NCI-H446 (cell line): ENCODE measurements at places on chromosomes 11 and 22.

- no peak for DNase-seq
Measured at GRCh38 chr22:45861259-45861658, 115.7 kb downstream of the WNT7B start.

GRCh38 chr11:406796-407650, 7.8 kb downstream of the SIGIRR start:
- DNase-seq = no peak

DNA sequence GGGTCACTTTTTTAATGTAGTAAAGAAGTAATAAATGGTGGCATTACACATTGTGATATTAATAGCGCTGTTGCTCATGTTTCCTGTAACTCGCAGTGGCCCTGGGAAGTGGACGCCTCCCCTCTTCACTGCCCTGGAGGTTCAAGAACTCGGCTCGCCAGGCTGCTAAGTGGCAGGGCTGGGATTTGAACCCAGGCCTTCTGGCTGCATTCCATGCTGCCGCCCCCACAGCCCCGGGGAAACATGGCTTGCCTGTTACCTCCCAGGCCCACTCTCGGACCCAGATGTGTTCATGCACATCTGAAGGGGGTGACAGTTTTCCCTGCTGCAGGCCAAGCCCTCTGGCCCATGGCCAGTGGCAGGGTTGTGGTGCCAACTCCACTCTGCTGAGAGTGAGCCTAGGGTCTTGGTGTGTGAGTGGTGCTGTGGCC, 25.0 kb upstream of the MGAT3 start:
- no peak for DNase-seq

GRCh38 chr11:34268906-34269430, 88.8 kb downstream of the ABTB2 start:
- no peak for DNase-seq

GRCh38 chr11:126102436-126102981, 39.8 kb upstream of the CDON start:
- DNase-seq = no peak

- no peak for DNase-seq
Measured at GRCh38 chr22:42961810-42962209, 53.1 kb downstream of the PACSIN2 start.

GRCh38 chr11:43459246-43459645, 100.5 kb downstream of the TTC17 start:
- no peak for DNase-seq

DNA sequence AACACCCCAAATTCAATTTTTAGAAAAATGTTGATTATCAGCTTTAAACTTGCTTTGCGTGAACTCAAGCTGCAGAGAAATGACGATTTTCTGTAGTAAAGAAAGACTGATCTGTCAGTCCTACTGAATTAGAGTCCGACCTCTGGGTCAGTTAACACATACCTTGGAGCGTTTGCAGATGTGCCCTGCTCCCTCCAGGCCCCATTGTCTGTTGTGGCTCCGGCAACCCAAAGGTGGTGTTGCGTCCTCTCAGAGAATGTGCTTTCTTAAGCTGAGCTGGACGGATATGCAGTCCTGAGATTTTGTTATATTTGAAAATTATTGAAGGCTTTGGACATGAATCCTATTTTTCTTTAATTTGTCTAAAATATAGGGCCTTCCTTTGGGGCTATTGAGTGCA, 31.5 kb upstream of the MYO18B start:
- no peak for DNase-seq

GRCh38 chr11:96963375-96963774, 573.6 kb downstream of the JRKL start:
- DNase-seq = no peak

- DNase-seq = no peak
Measured at GRCh38 chr11:132185726-132186592, 815.5 kb downstream of the NTM start.

DNA sequence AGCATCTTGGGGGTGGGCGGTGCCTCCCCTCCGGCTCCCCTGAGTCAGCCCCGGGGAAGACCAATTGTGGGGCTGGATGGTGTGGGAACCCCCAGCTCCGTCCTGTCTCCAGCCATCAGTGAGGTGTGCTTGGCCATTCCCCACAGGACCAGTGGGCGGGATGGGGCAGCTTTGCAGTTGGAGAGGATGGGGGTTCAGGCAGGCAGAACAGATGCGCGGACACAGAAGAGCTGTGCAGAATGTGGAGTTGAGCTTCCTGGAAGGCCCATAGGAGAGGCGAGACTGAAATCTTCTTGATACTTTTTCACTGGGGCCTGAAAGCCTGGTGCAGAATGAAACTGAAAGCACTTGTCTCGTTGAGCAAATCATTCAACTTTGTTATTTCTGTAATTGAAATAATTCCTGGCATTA, 23.8 kb downstream of the PARVB start:
- DNase-seq = no peak

DNA sequence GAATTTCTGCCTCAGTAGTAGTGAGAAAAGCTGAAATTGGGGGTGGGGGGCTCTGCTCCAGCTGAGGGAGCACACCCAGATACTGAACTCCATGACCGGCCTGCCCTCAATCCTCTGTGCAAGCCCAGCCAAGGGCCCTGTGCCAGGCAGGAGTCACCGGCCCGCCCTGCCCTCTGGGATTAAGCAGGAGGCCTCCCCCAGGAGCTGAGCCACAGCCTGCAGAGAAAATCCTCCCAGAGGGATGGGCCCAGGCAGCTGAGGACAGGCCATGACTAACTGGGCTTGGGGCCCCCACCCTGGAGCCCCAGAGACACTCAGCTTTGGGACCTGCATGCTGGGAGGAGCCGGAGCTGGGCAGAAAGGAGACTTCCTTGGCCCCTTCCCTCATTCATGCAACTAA, 48.8 kb downstream of the MN1 start:
- no peak for DNase-seq

GRCh38 chr11:32072872-32073643, 17.8 kb upstream of the RCN1 start:
- no peak for DNase-seq

DNA sequence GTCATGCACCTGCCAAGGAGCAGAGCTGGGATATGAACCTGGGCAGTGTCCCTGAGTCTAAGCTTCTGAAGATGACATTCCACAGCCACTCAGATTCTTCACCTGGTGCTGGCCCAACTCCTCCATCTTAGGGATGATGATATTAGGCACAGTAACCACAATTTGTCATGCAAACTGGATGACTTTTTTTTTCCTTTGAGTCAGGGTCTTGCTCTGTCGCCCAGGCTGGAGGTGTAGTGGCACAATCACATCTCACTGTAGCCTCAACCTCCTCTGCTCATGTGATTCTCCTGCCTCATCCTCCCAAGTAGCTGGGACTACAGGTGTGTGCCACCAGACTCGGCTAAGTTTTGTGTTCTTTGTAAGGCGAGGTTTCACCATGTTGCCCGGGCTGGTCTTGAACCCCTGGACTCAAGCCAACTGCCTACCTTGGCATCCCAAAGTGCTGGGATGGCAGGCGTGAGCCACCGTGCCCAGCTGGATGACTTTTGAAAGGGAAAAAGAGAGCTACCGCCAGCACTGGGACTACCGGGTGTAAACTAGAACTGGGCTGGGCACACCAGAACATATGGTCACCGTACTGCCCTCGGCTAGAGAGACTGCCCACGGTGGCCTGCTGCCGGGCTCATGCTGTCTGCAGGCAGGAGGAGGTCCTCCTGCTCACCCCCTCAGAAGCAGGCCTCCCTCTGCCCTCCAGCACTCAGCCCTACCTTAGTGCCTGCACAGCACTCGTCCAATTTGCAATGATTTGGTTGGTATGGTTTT, 77.7 kb downstream of the NAT10 start:
- DNase-seq = no peak

GRCh38 chr22:43110444-43110926, at the start of gene BIK:
BIK (plus strand) TSS chr22:43110750; CDS start chr22:43124023, 13,273 bp downstream.
- no peak for DNase-seq

GRCh38 chr22:31378123-31378522, 21.3 kb upstream of the DRG1 start:
- no peak for DNase-seq

DNA sequence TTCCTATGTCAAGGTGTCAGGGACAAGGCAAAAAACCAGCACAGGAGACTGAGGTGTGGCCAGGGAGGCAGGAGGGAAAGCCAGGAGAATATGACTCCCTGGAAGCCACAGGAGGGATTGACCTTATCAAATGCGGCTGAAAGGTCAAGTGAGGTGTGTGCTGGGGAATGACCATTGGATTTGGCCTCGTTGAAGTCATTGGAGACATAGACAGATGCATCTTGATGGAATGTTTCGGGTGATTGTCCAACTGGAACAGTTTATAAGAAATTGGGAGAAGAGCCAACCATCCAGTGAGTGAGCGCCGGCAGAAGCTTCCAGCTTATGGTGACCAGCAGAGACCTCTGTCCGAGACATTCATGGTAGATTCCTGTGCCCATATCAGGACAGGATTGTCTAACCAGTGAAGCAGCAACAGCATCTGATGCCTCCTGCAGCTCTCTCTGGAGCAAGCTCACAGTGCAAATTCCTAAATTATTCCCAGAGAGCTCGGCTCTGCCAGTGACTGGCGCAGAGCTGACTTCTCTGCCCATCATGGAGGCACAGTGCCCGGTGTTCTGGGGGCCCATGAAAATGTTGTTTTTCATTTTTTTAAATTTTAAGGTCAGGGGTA, 95.4 kb downstream of the MYO18B start:
- no peak for DNase-seq

DNA sequence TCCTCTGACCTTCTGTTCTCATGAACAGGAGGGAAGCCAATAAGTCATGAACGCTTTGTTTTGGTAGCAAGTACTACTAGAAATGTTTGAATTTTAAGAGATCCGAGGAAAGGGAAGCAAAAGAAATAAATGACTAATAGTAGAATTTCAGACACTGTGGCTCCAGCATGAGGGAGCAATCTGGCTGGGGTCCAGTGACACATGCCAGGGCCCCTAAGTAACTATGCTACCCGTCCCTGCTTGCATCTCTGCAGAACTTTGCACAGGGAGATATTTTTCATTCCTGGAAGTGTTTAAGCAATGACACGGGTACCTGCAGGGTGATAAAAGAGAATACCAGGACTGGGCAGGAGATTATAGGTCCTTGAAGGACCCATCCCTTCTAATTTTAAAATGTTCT, 7.3 kb upstream of the ADAMTS8 start:
- DNase-seq = no peak

DNA sequence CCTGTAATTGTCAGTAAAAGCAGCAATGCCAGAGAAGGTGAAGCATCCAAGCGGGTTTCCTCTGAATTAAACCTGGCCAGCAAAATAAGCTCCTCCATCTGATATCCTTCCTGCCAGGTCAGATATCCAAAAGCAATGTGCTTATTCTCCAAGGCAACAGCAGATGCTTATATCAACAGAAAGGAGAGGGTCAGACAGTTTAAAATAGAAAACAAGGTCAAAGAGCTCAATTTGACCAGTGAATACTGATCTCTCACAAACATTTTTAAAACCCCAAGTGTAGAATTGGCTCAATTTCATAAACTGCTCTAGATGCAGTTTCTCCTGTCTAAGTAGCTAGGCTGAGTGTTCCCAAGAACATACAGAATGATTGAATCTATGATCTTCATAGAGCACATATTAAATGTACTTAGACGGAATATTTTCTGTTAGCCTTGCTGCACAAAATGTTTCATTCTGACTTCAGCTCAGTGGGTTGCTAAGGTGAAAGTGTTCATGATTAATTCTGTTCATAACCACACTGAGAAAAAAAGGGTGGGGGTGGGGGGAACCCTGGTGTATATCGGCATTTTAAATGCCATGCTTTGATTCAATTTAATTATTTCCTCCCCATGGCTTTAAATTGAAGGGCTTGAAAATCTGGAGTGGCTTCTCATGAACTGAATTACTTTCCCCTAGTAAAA, 174.2 kb upstream of the ARHGAP20 start:
- no peak for DNase-seq

DNA sequence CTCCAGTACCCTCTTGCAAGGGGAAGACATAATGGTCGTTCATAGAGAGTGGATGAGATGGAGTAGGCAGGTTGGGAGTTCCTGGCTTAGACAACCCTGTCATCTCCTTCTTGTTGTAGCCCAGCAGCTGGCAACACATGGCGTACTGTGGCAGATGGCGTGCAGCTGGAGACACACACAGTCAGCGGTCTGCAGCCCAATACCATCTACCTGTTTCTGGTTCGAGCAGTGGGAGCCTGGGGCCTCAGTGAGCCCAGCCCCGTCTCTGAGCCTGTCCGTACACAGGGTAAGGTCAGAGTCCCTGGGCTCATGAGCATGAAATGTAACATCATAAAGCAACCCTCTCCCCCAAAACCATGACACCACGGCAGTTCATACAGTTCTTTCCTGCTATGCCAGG, 8.7 kb downstream of the ROBO3 start:
- DNase-seq = no peak

- no peak for DNase-seq
Measured at GRCh38 chr11:27509908-27510307, 3.3 kb upstream of the LIN7C start.

GRCh38 chr11:133285359-133285758, 246.9 kb downstream of the OPCML start:
- DNase-seq = no peak

DNA sequence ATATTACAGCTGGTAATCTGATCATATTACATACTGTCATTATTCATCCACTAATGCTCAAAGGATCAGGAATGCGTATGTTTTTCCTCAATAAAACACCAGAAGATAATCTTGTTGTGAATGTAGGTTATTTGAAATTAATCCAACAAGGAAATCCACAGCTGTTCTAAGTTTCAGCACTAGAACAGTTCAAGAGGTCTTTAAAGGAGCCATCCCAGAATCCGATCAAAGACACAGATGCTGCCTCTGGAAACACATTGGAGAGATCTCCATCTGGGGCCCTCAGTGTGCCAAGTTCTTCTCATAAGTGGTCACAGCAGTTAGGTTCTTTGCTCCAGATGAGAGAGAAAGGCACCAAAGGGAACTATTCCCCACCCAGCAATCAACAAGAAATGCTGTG, 1955.1 kb upstream of the RAG2 start:
- DNase-seq = peak; percentile 95

GRCh38 chr11:16299390-16299789, 57.0 kb downstream of the SOX6 start:
- no peak for DNase-seq

GRCh38 chr11:85647078-85647477, 689 bp upstream of the TMEM126A start:
- no peak for DNase-seq
